ENCODE measurements at places on chromosomes 4 and X.

- no peak for DNase-seq
Observed at GRCh38 chrX:20729416-20729815, 462.7 kb upstream of the RPS6KA3 start.

GRCh38 chr4:14671146-14671545 lies 331.1 kb upstream of the CPEB2 start:
- no peak for DNase-seq

DNA sequence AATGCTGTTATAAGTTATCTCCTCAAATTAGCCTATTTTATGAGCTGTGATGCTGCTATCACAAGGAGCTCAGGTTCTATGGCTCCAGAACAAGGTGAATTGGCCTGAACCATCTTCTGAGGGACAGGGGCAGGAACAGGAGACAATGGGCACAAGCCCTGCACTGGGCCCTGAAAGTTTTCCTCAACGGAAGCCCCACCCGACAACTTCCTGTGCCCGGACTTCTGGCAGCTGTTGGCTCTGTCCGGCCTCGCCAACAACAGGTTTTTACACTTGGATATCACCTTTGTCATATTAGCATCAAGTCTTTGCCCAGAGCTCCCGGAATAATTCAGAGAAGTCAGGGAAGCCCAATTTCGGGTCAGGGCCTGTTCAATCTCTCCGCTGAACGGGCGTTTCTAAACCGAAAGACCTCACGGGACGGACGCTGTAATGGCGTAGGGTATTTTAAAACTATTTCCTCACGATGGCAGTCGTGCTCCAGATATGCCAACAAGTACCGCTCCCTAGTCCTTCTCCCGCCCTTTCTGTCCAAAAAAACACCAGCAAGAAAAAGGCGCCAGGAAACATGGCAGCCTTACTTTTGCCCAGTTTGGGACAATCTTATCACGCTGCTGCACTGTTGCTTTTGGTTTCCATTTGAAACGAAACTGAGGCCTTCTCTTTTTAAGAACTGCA lies 201.0 kb upstream of the STK26 start:
- no peak for DNase-seq

GRCh38 chr4:13782231-13782630 lies 154.7 kb upstream of the BOD1L1 start:
- DNase-seq = no peak

- no peak for DNase-seq
Observed at GRCh38 chr4:168908093-168908492, 102.0 kb downstream of the CBR4 start.

GRCh38 chrX:109624641-109625616 lies at the start of gene KCNE5:
Gene KCNE5, minus strand, starts transcription at chrX:109625172. Its CDS starts 152 bp downstream, at chrX:109625020.
- no peak for DNase-seq

DNA sequence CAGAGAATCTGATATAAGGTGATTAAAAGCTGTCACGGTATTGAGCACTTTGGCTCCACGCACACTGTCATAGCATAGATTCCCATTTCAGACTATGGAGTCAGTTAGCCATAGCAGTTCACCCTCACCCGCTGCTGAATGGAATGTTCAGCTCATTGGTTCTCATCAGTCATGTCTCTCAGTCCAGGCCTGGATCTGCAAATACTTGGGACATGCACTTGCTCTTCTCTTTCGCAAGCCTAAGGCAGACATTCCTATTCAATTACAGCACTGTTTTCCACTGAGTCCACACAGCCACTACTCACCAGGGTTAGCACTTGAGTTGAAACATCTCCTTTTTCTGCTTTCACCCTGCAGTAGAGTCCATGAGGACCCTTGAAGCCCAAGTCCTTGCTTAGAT lies 30.6 kb upstream of the SCML1 start:
- no peak for DNase-seq

DNA sequence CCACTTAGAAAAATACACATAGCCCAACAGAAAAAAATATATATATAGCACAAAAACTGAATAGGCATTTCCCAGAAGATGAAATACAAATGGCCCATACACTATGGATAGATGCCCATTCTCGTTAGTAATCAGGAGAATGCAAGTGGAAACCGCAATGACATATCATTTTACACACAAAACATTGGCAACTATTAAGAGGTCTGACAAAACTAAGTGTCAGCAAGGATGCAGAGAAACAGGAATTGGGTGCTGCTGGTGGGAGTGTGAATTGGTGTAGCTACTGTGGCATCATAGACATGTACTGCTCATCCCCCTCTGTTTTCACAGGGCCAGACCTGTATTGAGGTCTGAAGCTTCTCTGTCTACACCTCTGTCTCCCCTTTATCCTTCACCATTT lies 320.0 kb downstream of the IDS start:
- DNase-seq = no peak

- DNase-seq = no peak
Observed at GRCh38 chrX:34560180-34560579, 96.9 kb downstream of the TMEM47 start.

DNA sequence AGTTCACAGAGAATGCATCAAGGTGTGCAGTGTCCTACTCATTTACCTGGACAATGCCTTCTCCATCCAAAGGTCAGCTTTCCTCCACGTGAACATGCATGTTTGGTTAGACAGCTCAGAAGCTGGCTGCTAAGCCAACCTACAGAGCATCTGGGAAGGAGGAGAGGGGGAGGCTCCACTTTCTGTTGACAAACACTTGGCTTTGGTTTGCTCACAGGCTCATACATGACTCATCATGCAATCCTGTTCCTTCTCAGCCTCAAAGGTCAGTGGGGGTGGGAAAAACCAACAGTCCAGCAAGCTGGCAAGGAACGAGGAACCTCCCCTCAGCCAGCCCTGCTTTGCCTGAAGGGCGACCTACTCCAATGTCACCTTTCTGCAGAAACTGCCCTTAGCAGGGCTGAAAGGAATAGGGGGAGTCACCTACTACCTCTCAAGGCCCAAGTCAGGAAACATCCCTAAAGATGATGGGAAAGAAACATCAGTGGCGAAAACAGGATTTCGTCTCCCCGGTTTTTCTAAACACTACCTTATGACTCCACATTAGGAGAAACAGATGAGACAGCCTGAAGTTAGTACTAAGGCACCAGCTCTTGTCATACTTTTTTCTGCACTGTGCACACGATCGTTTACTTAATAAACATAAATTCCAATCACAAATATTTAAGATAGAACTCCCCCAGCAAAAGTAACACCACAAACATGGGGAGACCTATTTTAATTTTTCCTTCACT lies 37.9 kb downstream of the RELL1 start:
- DNase-seq = peak; percentile 26

DNA sequence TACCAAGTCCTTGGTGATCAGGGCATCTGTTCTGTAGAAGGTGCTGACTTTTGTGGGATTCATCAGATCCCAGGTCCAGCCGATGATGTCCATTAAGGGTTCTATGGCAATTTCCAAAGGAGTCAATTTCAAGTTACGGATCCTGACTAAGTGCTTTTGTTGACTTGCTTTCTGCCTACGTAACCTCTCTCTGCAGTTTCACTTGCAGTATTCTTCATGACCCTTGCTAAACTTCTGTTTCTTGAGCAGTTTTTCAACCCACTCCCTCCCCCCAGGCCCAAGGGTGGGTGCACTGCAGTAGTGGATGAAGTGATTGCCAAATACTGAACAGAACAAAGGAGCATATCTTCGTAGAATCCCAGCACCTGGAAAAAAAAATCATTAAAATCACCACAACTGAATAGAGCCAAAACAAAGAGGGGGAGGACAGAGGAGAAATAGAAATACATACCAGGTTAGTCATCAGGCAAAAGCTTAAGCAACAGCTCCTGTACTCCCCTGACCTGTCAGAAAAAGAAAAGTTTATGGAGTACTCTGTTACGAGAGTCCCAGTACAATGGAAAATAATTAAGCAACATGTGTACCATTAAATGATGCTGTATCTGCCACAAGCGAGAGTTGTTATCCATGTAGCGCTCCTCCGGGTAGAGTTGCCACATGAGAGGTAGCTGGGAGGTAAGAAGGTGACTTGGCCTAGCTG lies 5.8 kb downstream of the CMC4 start:
- DNase-seq = no peak

GRCh38 chr4:112589206-112589605 lies 47.5 kb downstream of the ZGRF1 start:
- DNase-seq = no peak

GRCh38 chrX:16114611-16115010 lies 8.8 kb upstream of the GRPR start:
- DNase-seq = no peak

- no peak for DNase-seq
Observed at GRCh38 chrX:85590638-85591037, 211.2 kb upstream of the POF1B start.

- no peak for DNase-seq
Observed at GRCh38 chrX:132025041-132025440, 1.9 kb downstream of the STK26 start.

GRCh38 chr4:5277079-5277478 lies 225.8 kb downstream of the STK32B start:
- no peak for DNase-seq

- DNase-seq = no peak
Observed at GRCh38 chrX:57587062-57587461, 4.7 kb upstream of the ZXDB start.

GRCh38 chrX:54930291-54931049 lies 9.8 kb downstream of the TRO start:
- DNase-seq = no peak

GRCh38 chrX:74514384-74514783 lies 93.1 kb downstream of the SLC16A2 start:
- DNase-seq = no peak

- no peak for DNase-seq
Observed at GRCh38 chrX:109187473-109188168, 294.3 kb downstream of the GUCY2F start.

DNA sequence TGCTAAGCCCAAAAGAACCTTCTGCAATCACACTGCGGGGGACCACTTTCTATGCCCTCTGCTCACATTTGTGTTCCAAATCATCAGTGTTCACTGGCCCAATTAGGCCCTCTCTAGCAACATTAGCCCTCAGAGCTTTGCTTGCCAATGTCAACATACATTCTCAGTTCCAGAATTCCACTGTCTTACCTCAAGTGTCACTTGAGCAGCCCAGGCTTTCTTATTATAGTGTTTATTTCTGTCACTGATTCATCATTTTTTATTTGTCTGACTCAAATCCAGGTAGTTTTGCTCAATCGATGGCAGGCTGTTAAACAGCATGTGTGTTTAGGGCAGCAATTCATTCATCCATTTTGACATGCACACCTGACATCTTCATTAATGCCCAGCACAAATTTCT lies 291.2 kb downstream of the TEX13A start:
- no peak for DNase-seq

DNA sequence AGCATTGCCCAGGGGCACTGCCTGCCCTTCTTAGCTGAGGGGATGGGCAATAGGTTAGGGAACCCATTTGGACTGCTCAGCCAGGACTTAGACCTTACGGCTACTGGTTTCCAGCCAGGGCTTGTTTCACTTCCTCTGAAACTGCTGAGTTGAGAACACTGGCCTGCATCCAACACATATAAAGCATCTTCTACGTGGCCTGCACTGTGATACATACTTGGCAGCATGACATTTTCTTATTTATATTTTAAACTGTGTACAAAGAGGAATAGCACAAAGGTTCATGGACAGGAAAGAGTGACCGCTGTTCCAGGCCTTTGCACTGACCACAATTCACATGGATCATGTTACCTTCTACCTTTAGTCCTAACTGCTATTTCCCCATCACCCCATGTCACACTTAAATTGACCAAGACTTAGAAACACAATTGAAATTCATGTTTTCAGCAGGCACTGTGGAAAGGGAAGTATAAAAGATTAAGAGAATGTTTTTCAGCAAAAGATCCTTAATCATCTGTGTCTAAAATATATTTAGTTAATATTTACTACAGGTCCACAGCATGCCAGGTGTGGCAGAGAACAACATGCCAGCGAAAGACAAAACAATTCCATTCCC lies 43.7 kb downstream of the NLGN4X start:
- DNase-seq = no peak

DNA sequence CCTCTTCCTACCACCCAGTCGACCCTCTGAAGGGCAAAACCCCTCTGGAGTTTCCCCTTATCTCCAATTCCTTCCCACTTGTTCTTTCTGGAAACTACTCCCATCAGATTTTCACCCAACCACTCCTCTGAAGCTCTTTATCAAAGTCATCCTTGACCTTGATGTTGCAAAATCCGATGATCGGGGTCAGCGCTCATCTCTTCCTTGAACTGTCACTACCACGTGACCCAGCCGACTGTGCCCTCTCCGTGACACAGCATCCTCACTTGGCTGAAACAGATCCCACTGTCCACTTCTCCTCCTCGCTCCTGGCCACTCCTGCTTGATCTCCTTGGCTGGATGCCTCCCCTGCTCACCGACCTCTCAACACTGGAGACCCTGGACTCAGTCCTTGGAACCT lies 1.1 kb downstream of the CFAP99 start:
- peak; percentile 77 for DNase-seq

DNA sequence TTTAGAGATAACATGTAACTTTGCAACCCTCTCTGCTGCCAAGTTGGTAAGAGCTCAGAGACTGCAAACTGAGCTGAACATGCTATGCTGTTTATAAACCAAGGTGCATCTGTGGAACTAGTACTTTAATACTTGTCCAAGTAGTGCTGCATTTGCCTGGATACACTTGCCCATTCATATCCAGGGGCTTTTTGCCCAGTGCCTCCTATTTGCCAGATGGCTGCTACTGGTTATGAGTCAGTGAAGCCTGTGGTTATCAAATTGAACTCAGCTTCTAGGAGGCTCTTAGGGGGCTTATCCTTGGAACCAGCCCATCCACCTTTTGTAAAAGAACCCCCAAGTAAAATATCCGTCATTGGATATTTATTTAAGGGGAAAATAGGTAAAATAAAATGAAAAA lies 79.6 kb downstream of the AFF2 start:
- DNase-seq = no peak

DNA sequence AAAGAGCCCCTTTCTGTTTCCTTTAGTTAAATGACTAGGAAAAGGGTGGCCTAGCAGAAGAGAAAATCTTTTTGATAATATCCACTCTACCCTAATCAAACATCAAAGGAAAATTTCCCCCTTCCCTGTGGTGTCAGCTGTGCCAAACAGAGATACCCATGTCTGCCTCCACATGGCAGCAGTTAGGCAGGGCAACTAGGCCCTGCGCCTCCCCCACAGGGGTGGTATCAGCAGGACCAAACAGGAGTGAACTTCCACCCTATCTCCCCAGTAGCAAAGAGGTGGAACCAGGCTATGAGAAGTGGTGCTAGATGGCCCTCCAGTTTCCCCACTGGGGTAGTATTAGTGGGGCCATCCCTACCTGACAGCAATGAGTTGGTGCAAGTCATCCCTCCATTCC lies 19.8 kb upstream of the XKRX start:
- DNase-seq = no peak

DNA sequence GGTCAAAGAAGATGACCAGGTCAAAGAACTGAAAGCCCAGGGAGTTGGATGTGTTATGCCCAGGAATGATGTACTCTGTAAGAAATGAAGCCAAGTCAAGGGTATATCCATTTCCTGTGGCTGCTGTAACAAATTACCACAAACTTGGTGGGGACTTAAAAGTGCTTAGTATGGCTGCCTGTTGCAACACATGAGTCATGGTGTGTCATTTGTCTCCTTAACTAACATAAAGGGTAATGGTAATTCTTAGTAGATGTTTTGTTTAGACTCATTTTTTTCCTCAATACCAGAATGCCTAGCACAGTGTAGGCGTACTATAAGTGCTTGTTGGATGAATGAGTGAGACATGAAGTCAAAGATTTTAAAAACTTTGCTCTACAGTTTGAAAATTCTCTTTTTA lies 45.7 kb downstream of the SYTL5 start:
- DNase-seq = no peak

- no peak for DNase-seq
Observed at GRCh38 chrX:8245411-8245810, 74.3 kb upstream of the VCX2 start.
